ENCODE measurements at places on chromosomes 3 and 15.
A peak's percentile ranks its signal among the peaks of the same experiment; 100 is the strongest.

- DNase-seq = no peak
These were observed 48.6 kb downstream of the FOXL2 start for GRCh38 chr3:138898301-138898700.

DNA sequence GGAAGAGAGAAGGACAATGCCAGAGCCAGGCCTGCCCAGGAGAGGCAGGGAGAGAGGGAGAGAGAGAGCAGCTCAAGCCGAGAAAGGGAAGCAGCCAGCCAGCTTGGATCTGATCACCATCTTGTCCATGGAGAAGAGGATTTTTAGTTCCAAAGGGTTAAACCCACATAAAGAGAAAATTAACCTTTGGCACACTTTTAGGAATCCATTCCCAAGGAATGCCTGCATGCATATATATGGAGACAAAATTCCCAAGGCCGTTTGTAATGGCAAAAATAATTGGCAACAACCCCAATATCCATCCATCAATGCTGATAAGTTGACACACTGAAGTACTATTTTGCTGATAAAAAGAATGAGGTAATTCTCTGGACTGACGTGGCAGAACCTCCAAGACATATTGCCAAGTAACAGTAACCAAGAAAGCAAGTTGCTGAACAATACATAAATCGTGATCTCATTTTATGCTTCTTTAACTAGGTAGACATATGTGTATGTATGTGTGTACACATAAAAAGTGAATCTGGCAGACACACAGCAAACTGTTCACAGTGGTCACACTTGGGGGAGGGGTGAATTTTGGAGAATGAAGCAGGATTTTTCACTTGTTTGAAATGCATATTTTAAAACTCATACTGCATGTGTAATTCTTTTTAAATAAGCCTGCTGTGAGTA is 7.5 kb upstream of the STRA6 start:
- no peak for DNase-seq

DNA sequence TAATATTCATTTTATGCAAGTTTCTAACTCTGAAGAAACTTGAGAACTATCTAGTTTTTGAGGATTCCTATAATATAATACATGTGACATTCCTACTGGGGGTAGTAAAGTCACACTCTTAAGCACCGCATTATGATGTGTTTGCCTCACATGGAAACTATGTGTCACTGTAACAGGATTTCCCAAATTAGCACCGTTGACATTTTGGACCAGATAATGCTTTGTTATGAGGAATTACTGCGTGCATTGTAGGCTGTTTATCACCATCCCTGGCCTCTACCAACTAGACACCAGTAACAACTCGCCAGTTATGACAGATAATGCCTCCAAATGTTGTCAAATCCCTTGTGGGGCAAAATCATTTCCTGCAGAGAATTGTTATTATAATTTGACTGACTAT is 267.8 kb downstream of the RAP2B start:
- no peak for DNase-seq

DNA sequence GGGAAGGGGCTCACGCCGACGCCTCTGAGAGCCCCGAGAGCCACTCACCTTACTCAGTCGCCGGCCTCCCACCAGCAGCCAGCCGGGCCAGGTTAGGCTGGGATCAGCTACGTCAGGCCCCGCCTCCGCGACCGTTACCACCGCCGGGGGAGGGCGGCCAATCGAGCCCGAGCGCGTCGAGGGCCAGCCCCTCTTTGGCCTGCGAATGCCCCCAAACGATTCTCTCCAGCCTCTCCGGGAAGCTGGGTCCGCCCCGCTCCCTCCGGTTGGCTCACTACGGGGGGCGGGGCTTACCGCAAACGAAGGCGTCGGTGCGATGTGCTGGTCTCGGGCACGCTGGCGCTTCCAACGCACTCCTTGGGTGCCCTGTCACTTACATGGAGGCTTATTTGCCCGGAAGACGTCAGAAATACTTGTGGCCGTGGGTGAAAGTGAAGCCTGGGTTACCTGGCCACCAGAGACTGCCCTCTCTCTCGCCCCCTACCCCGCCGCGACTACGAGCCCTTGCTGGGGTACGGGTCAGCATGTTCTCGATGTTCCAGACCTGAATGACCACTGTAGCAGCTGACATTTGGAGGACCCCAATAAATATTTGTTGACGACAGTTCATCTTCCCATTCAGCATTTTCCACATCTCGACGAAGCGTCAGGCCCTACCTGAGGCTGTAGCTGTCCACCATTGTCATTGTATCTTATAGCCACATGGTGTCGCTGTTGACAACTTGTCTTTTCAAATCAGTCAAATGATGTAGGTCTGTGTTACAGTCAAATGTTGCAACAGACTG is at the start of gene CEP70:
TSS of gene CEP70 (minus strand) at position 111 of the 785 bp plus-strand sequence. CDS start 21,333 bp downstream, outside the sequence.
- DNase-seq = peak; percentile 94

DNA sequence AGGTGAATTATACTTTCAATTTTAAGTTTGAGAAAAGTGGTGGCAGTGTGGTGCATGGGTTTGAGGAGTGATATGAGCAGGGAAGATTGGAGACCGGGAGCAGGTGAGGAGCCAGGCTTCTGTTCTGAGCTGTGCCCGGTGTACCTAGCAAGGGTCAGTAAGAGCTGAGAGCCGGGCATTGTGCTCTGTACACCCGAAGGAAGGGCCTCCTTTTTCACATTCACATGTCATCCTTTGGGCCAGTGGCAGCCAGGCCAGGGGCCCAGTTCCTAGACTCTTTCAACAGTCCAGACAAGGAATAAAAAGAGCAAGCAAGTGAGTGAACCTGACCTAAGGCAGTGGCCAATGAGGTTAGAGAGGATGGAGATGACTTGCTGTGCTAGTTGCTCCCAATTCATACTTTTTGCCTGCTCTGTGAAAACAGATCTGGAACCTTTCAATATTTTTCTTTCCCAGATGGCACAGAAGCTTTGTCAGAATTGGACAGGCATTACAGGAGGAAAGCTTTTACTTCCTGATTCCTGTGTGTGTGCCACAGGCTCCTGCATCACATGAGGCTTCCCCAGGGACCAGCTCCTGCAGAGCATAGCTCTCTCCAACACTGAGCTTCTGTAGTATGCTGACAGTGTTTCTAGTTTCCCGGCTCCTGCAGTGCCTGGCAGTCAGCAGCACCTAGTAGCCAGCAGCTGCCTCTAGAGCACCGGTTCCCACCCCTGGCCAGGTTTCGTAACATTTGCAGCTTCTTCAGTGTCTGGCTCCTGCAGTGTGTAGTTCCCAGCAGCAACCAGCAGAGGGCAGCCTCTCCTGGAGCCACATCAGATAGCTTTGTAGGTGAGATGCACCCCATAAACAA is 5.3 kb upstream of the TRA2B start:
- peak; percentile 89 for DNase-seq

- no peak for DNase-seq
These were observed 134.7 kb downstream of the NR2E3 start for GRCh38 chr15:71945012-71945411.
